ENCODE measurements at places on chromosomes 2 and 18.

DNA sequence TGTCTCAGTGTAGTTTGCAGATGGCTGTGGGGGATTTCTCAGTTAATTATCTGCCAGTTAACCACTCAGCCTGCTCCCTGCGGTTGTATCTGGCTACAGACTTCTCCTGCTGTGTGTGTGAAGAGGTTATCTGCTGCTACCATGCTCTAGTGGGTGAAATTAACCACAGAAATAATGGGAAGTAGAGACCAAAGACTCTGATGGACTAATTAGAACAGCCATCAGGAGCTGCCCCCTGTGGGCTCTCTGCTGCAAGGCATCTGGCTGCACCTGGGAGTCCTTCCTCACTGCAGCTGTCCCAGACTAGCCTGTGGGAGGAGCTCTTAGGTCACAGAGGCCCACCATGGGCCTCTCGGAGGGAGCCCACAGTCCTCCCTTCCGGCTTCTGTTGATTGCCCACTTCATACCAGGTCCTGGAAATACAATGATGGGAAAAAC, 66.6 kb downstream of the CTIF start:
- DNase-seq, result peak; percentile 91

DNA sequence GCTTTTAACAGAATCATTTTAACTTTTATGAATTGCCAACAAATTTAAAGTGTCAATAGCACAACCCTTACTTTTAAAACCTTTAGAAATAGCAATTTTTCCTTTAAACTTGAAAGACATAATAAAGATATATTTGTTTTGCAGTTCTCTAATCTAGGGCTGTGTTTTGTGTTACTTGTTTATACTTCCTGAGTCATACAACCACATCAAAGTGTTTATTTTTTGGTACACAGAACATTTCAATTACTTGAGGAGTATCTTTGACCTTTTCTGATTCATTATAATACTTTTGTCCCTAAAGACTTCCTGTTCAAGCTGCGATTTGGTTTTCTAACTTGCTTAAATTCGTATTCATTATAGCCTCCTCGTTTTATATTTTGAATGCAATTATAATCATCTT, 21.8 kb downstream of the TYW5 start:
- DNase-seq, result no peak

GRCh38 chr18:75341267-75341666, 86.2 kb downstream of the SMIM21 start:
- DNase-seq, result no peak

GRCh38 chr18:63082366-63083019, 237.1 kb downstream of the BCL2 start:
- no peak for DNase-seq

DNA sequence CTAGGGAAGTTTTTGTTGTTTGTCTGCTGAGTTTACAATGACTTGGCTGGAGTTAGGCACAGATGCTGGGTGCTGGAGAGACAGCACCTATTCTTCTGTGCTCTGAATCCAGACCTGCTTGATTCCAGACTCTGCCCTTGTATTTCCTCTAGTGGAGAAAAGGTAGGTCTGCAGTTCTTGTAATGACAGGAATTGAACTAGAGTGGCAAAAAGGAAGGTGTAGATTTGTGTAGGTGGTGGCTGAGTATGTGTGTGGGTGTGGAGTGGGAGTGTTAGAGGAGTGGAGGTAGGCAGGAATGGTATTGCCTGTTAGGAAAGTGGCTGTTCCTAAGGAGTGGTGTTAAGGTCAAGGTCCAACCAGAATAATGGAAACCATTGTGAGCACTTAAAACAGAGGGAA, 71.9 kb upstream of the LYPD6 start:
- no peak for DNase-seq

DNA sequence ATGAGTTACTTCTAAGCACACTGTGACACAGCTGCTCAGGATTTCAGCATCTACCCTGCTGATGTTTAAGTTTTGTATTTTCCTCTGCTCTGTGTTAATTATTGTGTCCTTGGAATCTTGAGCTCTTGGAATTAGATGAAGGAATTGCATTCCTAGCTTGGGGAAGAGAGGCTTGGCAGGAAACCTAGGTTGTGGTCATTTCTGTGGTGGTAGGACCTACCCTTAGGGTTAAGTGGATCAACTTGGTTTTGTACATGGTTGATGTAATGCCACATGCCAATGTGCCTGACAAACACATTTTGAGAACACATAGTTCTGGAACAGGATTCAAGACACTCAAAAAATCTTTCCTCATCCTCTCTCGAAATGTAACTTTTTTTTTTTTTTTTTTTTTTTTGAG, 264.5 kb upstream of the MEX3C start:
- DNase-seq, result no peak

Data from Kasumi-1 (cell line).